ENCODE measurements at places on chromosomes 5 and 9.

DNA sequence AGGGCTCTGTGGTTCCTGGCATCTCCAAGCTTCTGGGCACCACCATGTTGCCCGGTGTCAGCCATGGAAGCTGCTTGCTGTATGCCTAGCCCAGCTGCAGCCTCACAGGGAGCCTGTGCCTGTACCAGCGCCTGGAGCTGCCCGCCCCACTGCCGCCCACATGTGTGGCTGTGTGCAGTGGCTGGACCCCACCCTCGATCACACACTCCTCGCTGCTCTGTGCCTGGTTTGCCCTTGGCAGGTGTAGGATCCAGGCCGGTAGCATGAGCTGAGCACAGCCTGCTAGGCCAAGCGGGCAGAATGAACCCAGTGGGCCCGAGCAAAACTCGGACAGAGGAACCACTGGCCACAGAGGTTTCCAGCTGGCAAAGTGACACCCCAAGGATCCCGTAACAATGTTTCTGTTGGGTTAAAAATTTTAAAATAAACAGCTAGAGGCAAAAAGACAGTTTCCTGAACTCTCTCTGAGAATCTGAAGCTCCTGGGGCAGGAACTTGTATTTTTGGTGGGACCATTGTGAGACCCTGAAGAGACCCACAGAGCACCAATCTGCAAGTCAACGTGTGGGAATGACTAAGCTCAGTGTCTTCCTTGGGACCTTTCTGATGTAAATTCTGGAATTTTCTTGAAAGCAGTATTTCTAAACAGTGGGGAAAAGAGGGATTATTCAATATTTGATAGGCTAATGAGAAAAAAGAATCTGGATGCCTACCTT, 73.1 kb upstream of the CCDC112 start:
- no peak for DNase-seq

- DNase-seq = no peak
Observed at GRCh38 chr5:169910393-169910792, 69.9 kb downstream of the INSYN2B start.

GRCh38 chr5:59767681-59768151, 125.8 kb downstream of the PDE4D start:
- no peak for DNase-seq

GRCh38 chr5:17257705-17258273, 40.4 kb downstream of the BASP1 start:
- DNase-seq = no peak

GRCh38 chr9:33180526-33181184, 13.5 kb upstream of the B4GALT1 start:
- DNase-seq = no peak

- no peak for DNase-seq
Observed at GRCh38 chr9:109812818-109813281, 32.9 kb downstream of the PALM2AKAP2 start.

DNA sequence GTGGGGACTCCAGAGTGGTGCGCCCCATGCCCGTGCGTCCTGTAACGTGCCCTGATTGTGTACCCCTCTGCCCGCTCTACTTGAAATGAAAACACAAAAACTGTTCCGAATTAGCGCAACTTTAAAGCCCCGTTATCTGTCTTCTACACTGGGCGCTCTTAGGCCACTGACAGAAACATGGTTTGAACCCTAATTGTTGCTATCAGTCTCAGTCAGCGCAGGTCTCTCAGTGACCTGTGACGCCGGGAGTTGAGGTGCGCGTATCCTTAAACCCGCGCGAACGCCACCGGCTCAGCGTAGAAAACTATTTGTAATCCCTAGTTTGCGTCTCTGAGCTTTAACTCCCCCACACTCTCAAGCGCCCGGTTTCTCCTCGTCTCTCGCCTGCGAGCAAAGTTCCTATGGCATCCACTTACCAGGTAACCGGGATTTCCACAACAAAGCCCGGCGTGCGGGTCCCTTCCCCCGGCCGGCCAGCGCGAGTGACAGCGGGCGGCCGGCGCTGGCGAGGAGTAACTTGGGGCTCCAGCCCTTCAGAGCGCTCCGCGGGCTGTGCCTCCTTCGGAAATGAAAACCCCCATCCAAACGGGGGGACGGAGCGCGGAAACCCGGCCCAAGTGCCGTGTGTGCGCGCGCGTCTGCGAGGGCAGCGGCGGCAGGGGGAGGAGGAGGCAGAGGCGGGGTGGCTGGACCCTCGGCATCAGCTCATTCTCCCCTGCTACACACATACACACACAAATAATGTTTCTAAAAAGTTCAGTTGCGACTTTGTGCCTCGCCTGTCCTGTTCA, 668 bp downstream of the GLIS3 start:
- DNase-seq = no peak

GRCh38 chr5:59856358-59856757, 37.2 kb downstream of the PDE4D start:
- no peak for DNase-seq

DNA sequence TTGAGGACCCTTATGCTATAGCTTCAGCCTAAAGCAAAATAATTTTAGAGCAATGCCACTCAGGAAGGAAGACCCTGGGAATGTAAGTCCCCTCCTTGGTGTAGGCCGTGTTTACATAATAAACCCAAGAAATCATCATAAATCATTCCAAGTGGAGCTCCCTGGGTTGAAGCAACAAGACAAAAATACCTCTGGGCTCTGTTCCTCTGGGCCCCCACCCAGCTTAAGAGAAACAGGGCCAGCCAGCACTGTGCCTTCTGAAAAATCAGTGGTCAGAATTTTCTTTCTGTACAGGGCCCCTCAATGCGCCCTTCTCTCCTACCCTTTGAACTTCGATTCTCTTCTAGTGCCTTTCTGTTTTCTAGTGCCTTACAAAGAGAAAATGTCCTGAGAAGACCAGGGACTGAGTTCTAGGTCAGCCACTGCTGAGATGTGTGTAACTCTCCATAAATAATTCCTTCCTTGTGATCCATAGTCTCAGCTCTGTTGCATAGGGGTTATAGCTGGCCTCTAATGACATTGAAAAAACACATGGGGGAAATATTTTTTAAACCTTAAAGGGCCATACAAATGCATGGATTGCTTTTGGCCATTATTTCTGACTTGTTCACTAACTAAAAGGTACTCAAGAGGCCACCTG, 101.0 kb downstream of the ADRB2 start:
- DNase-seq = no peak

GRCh38 chr5:113084402-113085083, 107.9 kb downstream of the DCP2 start:
- no peak for DNase-seq

- DNase-seq = no peak
Observed at GRCh38 chr5:3842591-3842990, 247.0 kb downstream of the IRX1 start.

DNA sequence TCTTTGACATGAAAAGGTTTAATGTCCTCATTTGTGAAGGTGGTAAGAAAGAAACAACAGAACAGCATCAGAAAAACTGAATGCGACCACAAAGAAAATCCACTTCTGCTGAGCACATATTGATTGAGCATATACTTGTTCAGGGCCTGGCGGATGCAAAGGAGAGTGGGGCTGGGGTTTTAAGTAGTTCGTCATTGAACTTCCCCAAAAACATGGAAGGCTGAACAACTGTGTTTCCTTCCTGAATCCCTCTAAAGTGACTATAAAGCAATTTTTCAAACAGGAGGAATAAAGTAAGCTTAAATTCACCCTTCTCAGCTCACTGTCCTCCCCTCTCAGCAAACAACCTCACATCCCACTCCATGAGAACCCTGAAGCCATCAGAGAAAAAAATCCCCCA, 262.9 kb downstream of the AGTPBP1 start:
- DNase-seq = no peak

GRCh38 chr5:124740991-124741583, 5.4 kb downstream of the ZNF608 start:
- DNase-seq = no peak

- DNase-seq = no peak
Observed at GRCh38 chr5:136811551-136811950, 446.2 kb upstream of the TRPC7 start.

DNA sequence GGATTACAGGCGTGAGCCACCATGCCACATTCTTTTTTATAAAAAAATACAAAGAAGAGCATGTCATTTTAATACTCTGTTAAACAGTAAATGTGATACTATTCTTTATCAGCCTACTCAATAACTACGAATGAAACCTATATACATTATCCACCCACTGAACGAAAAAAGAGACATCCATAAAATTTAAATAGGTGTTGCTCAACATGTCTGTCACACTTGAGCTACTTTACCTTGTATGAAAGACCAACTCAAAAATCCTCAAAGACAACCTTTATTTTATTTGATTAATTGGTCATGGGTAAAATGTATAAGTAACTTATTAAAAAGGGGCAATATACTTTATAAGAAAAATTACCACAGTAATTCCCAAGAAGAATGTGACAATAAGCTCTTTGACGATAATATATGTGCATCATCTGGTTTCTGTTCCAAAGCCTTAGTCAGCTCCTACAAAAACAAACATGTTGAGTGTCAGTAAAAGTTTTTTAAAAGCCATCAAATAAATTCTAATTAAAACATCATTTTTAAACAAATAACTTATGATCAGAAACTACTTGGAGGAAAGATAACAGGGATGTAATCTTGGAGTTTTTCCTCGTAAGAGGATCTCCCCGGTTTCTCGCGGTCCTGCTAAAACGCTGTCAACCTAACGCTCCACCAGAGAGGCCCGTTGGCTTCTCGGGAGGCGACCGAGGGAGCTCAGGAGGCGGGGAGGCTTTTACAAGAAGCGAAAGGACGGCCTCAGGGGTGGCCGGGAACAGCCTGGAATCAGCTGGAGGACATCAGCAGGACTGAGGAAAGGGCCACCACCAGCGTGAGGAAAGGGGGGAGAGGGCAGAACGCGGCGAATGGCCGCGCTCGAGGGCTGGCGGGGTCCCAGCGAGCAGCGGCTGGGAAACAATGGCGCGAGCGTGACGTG, 13.5 kb upstream of the ANKRD18B start:
- DNase-seq = no peak

DNA sequence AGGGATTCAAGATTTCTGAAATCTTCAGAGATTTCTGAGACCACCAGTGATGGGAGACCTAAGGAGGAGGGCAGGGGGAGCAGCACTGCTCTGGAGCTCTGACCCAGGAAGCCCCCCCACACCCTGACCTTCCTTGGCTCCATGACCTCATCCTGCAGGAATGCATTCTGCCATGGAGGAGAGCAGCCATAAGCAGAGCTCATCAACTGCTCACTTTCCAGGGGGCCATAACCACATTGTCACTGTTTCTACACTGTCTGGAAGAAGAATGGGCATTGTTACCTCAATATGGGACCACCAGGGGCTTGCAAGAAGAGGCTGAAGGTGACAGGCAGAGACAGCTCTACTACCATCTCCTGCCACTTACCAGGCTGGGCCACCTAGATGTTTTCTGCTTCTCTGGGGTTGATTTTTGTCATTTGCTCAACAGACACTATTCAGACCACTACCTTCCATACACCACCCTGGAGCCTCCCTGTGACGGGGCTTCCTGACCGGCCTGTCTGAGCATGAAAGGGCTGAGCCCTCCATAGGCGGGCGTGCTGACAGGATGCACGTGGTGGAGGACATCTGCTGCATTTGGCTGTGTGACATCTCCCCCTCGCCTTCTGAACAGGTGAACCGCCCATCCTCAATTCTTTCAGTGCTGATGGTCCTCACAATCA, 2.3 kb upstream of the TSC1 start:
- no peak for DNase-seq

Data from esophagus squamous epithelium (tissue), 5 donors.